ENCODE measurements at places on chromosomes 6 and 20.
A peak's percentile ranks its signal among the peaks of the same experiment; 100 is the strongest.

GRCh38 chr6:106092279-106092678 lies 6.1 kb downstream of the PRDM1 start:
- DNase-seq = no peak

GRCh38 chr6:113094779-113095178 lies 747.6 kb downstream of the RFPL4B start:
- DNase-seq = peak; percentile 8

DNA sequence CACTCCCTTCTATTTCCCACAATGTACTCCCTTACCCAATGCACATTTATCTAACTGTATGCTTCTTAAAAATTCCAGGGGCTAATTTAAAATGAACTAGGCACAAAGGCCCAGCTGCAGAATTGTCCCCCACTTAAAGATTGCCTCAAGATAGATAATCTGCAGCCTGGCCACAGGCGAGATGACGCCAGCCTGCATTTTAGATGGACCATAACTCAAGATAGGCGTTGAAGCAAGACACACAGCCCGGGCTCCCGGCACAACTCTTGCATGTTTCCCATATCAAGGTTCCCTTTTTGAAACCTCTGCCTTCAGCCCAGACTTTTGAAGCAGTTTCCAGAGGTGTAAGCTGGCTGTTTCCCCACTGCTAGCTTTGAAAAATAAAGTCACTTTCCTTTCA lies 3.2 kb upstream of the REPS1 start:
- DNase-seq = no peak

GRCh38 chr6:14824484-14825275 lies 421.2 kb upstream of the JARID2 start:
- no peak for DNase-seq

DNA sequence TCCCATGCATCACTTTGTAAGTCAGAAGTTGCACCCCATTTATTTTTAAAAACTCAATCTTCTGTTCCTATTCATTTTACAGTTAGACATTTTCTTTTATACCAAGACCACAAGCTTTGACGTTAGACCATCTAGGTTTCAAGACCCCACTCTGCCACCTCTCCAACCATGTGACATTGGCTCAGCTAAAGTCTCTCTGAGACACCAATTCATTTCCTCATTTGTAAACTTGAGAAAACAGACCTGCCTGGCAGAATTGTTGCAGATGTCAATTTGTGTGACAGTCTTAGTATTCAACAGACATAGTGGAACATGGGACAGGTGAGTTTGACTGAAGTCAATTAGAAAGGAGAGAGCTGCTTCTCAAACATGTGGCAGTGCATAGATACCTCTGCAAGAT lies 55.6 kb upstream of the CSE1L start:
- no peak for DNase-seq

DNA sequence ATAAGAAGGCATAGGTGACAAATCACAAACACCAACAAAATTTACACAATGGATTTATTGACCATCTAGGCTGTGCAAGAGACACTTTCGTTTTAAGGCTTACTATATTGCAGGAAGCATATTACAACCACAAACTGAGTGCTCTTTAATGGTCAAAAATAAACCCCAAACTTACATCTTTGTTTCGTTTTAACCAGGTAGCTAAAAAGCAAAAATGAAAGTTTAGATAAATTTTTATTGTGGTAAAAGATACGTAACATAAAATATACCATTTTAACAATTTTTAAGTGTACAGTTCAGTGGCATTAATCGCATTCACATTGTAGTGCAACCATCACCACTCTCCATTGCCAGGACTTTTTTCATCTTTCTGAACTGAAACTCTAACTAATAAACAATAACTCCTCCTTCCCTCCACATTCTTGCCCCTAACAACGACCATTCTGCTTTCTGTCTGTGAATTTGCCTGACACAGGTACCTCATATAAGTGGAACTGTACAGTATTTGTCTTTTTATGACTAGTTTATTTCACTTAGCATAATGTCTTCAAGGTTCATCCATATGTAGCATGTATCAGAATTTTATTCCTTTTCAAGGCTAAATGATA lies 32.3 kb upstream of the DUSP22 start:
- DNase-seq = no peak

Data from HFFc6 (cell line).